ENCODE measurements at places on chromosomes 6 and 20. TPM values are rescaled to one million over a fixed set of nuclear protein-coding genes. Genes with fewer than 3 reads are reported as not detected.

ALDH5A1 gene
- 12.2 TPM for total RNA-seq

MED20 gene
- total RNA-seq, result 15.0 TPM

MMP24 gene
- 0.15 TPM for total RNA-seq

PEX3 gene
- 9.1 TPM for total RNA-seq

OR2H2 gene
- not detected for total RNA-seq

DNA sequence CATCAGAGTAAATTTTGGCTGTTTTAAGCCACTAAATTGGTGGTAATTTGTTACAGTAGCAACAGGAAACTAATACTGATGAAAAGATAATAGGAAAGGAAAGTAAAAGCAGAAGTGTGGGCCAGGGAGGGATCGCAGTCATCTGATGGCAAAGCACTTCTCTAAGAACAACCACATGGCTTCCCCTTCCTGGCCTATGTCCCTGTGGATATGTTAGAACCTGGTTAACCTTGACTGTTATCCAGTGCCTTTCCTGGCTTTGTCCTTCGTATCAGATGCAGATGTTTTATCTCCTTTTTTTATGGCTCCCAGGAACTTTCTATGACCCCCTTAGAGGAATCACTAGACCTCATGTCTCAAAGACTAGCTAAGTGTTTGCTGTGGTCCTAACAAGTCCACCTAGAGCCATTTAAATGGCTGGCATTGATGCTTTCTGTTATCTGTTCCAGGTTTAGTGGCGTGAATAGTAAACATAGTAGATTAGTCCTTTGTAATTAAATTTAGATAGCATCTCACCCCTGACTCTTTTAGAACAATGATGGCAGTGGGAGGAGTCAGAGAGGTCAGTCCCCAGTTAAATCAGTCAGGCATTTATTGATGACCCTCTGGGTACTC is 79.2 kb upstream of the PHACTR2 start:
- H3K4me3 ChIP-seq, result no peak overlapping the region
- H3K36me3 ChIP-seq, result no peaks in the 10 kb centered on the region
- no peaks in the 10 kb centered on the region for H3K4me1 ChIP-seq
- no peak overlapping the region for H3K27ac ChIP-seq

- no peaks in the 10 kb centered on the region for H3K4me1 ChIP-seq
- no peaks in the 10 kb centered on the region for H3K36me3 ChIP-seq
- no peak overlapping the region for H3K4me3 ChIP-seq
- H3K27ac ChIP-seq, result no peak overlapping the region
- H3K27me3 ChIP-seq, result no peaks in the 10 kb centered on the region
- no peak for DNase-seq
These were observed 4.2 kb upstream of the TTPAL start for GRCh38 chr20:44471481-44471882.

- H3K27me3 ChIP-seq, result no peaks in the 10 kb centered on the region
- H3K36me3 ChIP-seq, result no peaks in the 10 kb centered on the region
- no peak for DNase-seq
These were observed 86.2 kb downstream of the RAMACL start for GRCh38 chr6:166500246-166500645.

GRCh38 chr6:35725721-35726438 is 11.0 kb upstream of the ARMC12 start:
- no peak overlapping the region for H3K4me3 ChIP-seq
- H3K27me3 ChIP-seq, result no peaks in the 10 kb centered on the region

- no peaks in the 10 kb centered on the region for H3K36me3 ChIP-seq
- H3K27ac ChIP-seq, result peak overlapping the region; percentile 66
- DNase-seq, result peak; percentile 68
These were observed 280.7 kb upstream of the CITED2 start for GRCh38 chr6:139654888-139655782.
